ENCODE measurements at places on chromosomes 5 and 9.
A peak's percentile ranks its signal among the peaks of the same experiment; 100 is the strongest.

DNA sequence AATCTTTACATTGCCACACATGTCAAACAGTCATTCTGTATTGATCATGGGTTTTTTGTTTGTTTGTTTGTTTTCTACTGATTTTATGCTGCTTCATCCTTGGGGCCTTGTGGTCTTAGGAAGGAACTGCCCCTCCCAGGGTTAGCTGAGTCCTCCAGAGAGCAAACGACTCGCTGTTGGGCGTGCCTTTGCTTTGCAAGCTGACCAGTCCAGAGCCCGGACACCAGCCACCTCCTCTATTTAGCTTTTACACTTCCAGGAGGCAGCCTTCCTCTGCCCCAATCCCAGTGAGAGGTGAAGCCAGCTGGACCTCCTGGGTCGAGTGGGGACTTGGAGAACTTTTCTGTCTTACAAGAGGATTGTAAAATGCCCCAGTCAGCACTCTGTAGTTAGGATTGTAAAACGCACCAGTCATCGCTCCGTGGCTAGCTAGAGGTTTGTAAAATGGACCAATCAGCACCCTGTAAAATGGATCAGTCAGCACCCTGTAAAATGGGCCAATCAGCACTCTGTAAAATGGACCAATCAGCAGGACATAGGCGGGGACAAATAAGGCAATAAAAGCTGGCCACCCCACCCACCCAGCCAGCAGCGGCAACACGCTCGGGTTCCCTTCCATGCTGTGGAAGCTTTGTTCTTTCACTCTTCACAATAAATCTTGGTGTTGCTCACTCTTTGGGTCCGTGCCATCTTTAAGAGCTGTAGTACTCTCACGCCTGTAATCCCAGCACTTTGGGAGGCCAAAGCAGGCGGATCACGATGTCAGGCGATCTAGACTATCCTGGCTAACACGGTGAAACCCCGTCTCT is 154.4 kb downstream of the ERCC6L2 start:
- H3K4me3 ChIP-seq, result no peak overlapping the region
- H3K27ac ChIP-seq, result no peak overlapping the region
- no peak for DNase-seq
- peaks cover 5% of the 10 kb centered on the region for H3K27me3 ChIP-seq
- no peaks in the 10 kb centered on the region for H3K36me3 ChIP-seq

DNA sequence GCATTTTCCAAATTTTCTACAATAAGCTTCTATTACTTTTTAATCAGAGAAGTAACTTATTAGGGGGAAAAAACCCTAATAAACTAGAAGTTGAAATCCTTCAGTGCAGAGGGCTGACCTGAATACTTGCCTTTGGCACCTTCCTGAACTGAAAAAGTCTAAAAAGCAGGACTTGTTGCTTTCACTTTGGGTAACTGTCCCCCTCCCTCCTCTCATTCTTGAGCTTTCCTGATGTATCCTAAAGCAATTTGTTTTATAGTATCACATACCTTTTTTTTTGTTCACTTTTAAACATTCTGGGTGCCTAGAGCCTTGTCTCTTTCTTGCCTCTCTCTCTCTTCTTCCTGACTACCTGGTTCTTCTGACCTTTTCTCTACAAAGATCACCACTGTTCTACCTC is 64.0 kb upstream of the ERBIN start:
- no peaks in the 10 kb centered on the region for H3K36me3 ChIP-seq
- no peak overlapping the region for H3K4me3 ChIP-seq
- H3K4me1 ChIP-seq, result no peaks in the 10 kb centered on the region
- no peak overlapping the region for H3K27ac ChIP-seq

DNA sequence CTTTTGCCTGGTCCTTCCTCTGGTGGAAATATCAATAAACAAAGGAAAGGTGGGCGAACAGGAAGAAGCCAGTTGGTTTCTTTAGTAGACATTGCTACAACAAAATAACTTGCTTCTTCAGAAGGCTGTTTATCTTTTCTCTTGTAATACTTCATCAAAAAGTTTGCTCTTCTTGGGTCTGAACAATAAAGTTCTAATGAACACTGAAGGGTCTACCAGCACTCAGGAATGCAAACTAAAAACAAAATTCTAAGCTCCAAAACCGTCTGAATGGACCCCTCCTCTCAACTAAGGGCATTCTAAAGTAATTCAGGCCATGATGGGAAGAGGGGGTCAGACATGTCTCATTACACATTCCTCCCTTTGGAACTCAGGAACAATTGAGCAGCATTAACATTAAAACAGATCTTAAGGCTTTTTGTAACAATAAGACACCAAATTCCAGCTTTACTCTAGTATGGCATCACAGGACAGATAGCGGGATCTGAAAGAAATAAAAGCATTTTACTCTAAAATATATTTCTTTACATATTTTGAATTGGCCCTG is 2.3 kb downstream of the TBCA start:
- H3K4me3 ChIP-seq, result no peak overlapping the region
- no peaks in the 10 kb centered on the region for H3K27me3 ChIP-seq
- no peak overlapping the region for H3K27ac ChIP-seq
- peaks cover 5% of the 10 kb centered on the region for H3K4me1 ChIP-seq

DNA sequence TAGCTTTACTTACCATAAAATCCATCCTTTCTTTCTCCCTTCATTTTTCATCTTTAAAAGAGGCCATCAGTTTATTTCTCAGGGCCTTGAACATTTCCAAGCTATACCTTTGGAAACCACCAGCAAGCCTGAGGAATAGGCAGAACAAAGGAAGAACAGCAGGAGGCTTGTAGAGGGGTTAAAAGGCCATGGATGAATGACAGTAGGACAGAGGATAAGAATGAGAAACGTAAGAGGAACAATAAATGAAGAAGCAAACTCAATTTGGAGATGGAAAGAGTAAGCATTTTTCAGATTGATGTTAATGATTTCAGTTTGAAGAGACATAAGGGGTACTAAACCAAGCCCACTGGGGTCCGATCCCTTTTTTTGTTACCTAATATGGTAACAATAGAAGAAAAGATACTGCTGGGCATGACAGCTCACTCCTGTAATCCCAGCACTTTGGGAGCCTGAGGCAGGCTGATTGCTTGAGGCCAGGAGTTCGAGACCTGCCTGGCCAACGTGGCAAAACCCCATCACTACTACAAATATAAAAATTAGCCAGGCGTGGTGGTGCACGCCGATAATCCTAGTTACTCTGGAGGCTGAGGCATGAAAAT is 106.6 kb upstream of the NMUR2 start:
- no peak overlapping the region for H3K4me3 ChIP-seq
- H3K27ac ChIP-seq, result no peak overlapping the region
- no peaks in the 10 kb centered on the region for H3K27me3 ChIP-seq

DNA sequence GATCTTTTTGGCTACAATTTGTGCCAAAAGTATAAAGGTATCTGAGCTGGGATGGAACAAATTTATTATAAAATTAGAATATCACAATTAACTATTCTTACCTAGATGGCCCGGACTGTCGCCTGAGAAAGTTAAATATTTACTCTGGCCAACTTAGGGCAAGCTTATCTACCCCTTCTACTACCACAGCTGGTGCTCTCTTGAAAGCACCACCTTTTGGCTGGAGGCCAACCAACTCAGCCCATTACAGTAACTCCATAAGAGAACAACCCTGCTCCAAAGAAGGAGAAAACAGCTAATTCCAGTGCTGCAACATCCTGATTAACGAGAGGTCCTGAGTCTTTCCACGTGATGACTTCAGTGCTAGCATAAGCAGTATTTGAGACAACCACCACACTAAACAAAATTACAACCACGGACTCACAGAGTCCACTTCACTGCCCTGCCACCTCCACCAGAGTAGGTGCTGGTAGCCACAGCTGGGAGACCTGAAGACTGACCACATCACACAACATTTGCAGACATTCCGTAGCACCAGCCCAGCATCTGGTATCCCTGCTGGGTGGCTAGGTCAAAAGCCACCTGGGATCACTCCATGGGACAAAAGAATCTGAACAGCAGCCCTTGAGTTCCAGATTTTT is 43.2 kb downstream of the RGMB start:
- peak; percentile 83 for DNase-seq
- no peaks in the 10 kb centered on the region for H3K36me3 ChIP-seq
- H3K4me3 ChIP-seq, result no peak overlapping the region
- H3K27me3 ChIP-seq, result no peaks in the 10 kb centered on the region
- no peaks in the 10 kb centered on the region for H3K4me1 ChIP-seq

DNA sequence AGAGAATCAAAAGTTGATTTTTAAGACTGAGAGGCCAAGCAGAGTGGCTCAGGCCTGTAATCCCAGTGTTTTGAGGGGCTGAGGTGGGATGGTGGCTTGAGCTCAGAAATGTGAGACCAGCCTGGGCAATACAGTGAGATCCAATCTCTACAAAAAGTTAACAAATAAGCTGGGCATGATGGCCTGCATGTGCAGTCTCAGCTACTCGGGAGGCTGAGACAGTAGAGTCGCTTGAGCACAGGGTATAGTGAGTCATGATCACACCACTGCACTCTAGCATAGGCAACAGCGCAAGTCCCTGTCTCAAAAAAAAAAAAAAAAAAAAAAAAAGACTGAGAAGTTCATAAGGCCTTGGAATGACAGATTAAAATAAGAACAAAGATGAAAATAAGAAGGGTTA is 177.2 kb downstream of the TMEM232 start:
- no peaks in the 10 kb centered on the region for H3K4me1 ChIP-seq
- H3K36me3 ChIP-seq, result no peaks in the 10 kb centered on the region
- no peak for DNase-seq
- no peak overlapping the region for H3K4me3 ChIP-seq

- H3K27ac ChIP-seq, result no peak overlapping the region
- H3K4me1 ChIP-seq, result no peaks in the 10 kb centered on the region
- H3K27me3 ChIP-seq, result no peaks in the 10 kb centered on the region
Observed at GRCh38 chr5:51652980-51653379, 269.7 kb downstream of the ISL1 start.

GRCh38 chr5:160660132-160660531 is 191.9 kb downstream of the ATP10B start:
- H3K27me3 ChIP-seq, result no peaks in the 10 kb centered on the region
- no peak overlapping the region for H3K4me3 ChIP-seq
- no peaks in the 10 kb centered on the region for H3K36me3 ChIP-seq
- no peak overlapping the region for H3K27ac ChIP-seq
- DNase-seq, result no peak

DNA sequence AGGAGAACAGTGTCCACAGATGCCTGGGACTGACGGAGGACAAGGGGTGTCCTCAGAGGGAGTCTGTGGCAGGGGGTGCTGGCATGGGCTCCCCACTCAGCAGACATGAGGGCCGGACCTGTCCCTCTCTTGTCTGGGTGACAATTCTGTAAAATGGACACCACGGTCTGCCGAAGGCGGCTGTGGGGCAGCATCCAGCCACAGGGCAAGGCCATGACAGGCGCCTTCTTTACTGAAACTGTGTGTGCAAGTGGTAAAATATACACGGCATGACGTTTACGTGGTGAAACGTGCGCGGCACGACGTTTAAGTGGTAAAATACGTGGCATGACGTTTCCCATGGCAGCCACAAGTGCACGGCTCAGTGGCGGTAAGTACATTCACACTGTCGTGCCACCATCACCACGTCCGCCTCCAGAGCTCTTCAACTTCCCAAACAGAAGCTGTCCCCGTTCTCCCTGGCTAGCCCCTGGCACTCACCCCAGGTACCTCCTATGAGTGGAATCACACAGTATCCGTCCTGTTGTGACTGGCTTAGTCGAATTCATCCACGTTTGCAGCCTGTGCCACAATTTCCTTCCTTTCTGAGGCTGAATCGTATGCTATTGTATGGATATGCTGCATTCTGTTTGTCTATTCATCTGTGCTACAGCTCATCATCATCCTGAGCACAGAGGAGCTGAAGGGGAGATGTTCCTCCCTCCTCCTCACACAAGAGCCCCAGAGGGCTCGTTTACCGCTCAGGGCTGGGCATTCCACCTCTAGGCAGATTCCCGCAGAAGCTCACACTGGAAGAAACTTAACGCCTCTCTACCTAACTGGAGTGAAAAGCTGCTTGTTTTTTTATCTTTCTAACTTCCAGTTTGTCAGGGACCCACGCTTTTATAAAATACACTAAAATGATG is 52.5 kb downstream of the COL23A1 start:
- no peaks in the 10 kb centered on the region for H3K4me1 ChIP-seq
- DNase-seq, result no peak
- H3K27ac ChIP-seq, result no peak overlapping the region
- H3K27me3 ChIP-seq, result no peaks in the 10 kb centered on the region

DNA sequence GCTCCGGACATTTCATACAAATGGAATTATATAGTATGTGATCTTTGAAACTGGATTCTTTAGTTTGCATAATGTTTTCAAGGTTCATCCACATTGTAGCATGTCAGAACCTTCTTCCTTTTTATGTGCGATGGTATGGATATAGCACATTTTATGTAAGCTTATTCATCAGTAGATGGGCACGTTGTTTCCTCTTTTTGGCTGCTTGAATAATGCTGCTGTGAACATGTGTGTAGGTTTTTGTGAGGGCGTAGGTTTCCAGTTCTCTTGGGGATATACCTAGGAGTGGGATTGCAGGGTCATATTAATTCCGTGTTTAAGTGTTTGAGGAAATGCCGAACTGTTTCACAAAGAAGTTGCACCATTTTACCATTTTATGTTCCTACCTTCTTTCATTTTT is 187.8 kb downstream of the NR3C1 start:
- no peak for DNase-seq
- H3K4me1 ChIP-seq, result no peaks in the 10 kb centered on the region
- no peaks in the 10 kb centered on the region for H3K36me3 ChIP-seq
- H3K4me3 ChIP-seq, result no peak overlapping the region
- no peak overlapping the region for H3K27ac ChIP-seq
- no peaks in the 10 kb centered on the region for H3K27me3 ChIP-seq

- no peak overlapping the region for H3K27ac ChIP-seq
- no peak overlapping the region for H3K4me3 ChIP-seq
- no peak for DNase-seq
- no peaks in the 10 kb centered on the region for H3K36me3 ChIP-seq
- H3K4me1 ChIP-seq, result no peaks in the 10 kb centered on the region
Observed at GRCh38 chr5:136598802-136599404, 233.6 kb upstream of the TRPC7 start.

All from colonic mucosa (tissue), 4 donors.